CD4-positive, alpha-beta T cell treated with Interleukin-12 subunit alpha and Interleukin-12 subunit beta, for 1 hour (primary cell): ENCODE measurements at places on chromosomes 2 and 18.

GRCh38 chr2:70943205-70943871 is 7.6 kb downstream of the ATP6V1B1 start:
- DNase-seq: no peak

- DNase-seq: peak; percentile 60
These were observed 114.3 kb downstream of the SPP2 start for GRCh38 chr2:234164493-234165413.

- DNase-seq: peak; percentile 14
These were observed 505 bp downstream of the FOXI3 start for GRCh38 chr2:88451811-88452564.

- DNase-seq: no peak
These were observed 113.5 kb upstream of the NDUFV2 start for GRCh38 chr18:8989017-8989416.

DNA sequence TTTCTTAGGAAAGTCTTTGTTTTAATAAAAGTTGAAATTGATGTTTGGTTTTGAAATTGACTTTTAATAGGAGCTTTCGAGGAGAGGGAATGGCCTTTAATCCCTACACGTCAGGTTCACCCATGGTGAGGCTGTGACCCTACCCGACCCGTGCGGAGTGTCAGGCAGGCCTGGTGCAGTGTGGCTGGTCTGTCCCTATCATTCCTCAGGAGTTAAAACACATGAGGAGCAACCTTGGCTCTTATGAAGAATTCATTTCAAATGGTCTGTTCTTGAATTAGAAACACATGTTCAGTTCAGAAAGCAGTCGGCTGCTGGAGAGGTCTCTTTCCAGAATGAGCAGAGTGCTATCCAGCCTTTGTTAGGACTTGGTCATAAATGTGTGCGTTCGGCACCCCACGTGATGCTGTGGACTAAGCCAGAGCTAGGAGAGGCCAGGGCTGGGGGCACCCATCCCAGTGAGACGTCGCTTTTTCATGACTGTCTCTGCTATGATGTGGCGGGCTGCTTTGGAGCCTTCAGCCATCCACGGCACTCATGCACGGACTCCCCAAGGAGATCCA is 54.7 kb downstream of the EMILIN2 start:
- DNase-seq: no peak

- no peak for DNase-seq
These were observed 36.3 kb upstream of the CYP27C1 start for GRCh38 chr2:127256381-127256780.

- DNase-seq: peak; percentile 26
These were observed 41.5 kb upstream of the RPE start for GRCh38 chr2:209960676-209961630.

GRCh38 chr2:112684415-112684775 is 36.4 kb upstream of the NT5DC4 start:
- DNase-seq: no peak

DNA sequence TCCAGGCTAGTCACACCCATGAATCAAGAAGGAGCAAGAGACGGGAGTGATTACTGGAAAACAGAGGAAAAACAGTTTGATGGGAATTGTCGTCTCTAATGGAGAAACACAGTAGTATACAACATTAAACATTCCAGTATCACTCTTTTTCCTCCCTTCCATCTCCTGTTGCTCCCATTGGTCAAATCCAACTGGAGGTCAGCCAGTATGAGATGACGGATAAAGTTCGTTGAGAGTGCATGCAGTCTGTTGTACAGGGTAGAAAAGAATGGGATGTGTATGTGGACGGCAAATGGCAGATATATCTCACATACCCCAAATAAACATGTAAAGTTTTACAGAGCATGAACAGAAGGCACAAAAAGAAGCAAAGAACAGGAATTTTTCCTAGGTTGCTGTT is 221.9 kb upstream of the TNP1 start:
- DNase-seq: no peak

- no peak for DNase-seq
These were observed 44.6 kb downstream of the TOGARAM2 start for GRCh38 chr2:29025711-29026110.

DNA sequence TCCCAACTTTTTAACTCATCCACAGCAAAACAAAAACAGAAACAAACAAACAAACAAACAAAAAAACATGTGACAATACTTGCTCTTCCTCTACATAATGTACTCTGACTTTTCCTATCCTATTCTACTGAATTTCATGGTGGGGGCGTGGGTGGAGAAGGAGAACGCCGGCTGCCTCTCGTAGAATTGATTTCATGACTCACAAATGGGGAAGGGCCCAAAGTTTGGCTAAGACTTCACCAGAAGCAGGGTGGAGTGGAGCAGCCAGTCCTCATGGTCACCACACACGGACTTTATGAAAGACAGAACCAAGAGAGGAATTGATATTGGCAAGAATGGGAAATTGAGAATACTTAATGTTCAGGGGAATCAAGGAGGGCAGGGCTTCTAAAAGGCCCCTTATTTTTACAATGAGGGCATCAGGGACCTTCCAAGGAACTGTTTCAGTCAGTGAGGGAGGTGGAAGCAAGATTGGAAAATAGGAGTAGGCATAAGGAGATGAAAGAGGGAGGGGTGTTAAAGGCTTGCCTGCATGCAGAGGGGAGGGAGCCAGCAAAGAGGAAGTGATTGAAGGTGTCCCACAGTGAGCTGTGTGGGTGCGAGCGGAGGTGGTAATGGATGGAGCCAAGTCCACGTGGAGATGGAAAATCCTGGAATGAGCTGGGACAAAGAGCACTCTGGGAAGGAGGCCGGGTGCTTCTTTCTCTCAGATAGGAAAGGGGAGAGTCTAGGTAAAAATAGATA is 27.9 kb downstream of the MARCHF4 start:
- DNase-seq: no peak

DNA sequence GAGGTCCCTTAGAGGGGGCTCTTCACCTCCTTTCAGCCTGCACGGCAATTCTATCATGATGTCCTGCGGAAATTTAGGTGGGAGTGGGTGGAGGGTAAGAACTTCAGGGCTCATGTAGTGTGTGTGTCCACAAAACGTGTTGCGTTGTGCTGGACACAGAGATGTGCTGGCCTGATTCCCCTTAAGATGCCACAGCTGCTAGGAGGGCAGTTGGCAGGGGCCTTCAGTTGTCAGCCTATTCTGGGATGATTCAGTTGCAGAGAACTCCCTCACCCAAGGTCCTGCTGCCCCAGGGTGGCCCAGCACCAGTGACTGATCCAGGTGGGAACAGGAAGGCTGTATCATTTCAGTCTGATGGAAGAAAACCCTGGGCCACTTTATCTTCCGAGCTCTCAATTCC is 1.0 kb upstream of the HJURP start:
- no peak for DNase-seq

DNA sequence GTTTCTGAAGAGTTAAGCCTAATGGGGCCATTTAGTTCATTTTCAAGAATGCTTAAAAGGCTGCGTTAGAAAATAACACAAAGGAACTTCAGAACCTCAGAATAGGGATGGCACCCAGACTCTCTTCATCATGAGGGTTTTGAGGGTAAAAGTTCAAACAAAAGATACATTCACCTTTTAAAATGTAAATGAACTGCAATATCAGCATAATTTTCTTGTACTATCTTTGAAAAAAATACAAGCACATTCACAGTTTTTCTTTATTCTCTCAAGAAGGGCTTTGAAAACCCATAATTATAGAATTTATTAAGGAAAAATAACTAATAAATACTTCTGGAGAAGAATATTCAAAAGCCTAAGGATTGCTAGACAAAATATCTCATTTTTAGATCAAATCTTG is 791.0 kb downstream of the DCC start:
- no peak for DNase-seq

DNA sequence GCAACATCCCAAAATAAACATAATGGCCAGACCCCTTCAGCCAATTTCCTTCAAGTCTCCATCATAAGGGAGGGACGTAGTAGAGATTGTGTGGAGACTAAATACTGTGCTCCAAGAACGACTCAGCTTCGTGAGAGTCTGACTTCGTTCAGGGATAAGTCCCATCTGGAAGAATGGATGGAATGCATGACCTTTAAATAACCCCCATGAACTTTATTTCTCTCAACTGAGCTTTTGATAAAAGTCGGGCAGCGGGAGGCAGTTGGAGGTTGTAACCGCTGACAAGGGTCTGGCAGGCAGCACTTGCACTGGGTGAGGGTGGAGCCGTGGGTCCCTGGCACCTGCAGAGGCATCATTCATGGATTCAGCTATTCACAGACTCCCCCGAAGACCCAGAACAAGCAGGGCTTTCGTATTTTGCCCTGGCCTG is 115.9 kb downstream of the ZFP36L2 start:
- no peak for DNase-seq

DNA sequence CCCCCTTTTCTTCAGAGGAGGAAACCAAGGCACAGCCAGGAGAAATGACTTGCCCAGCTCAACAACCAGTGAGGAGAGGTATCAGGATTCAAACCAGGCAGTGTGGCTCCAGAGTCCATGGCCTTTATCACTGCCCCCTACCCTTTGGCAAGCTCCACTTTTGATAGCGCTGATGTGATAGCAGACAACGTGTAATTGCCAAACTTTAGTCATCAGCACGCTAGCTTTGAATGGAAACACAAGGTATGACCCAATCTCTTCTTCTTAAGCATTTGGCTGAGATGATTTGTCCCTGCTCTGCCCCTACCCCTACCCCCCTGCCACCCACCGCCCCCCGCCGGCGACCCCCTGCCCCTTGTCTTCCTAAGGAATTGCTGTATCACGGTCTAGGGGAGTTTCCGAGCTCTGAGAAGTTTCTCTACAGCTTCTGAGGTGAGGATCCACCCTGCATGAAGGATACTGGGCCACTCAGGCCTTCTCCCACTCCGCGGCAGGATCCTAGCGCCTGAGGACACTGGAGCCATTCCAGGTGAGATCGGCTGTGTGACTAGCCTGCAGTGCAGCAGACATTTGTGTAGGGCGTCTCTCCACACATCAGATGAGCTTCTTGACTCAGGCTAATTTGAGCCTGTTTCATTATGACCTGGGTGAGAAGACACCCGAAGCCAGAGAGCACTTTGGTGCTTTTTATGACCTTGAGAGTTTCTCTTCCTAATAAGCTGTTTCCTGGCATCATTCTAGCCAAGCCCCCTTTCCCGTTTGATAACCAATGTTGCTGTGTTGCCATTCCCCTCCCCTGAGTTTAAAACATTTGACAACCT is 75.1 kb upstream of the MAP4K4 start:
- peak; percentile 2 for DNase-seq

- no peak for DNase-seq
These were observed 186.6 kb downstream of the C1D start for GRCh38 chr2:67876176-67876575.

- no peak for DNase-seq
These were observed 35.3 kb upstream of the ZNF516 start for GRCh38 chr18:76530391-76530790.

DNA sequence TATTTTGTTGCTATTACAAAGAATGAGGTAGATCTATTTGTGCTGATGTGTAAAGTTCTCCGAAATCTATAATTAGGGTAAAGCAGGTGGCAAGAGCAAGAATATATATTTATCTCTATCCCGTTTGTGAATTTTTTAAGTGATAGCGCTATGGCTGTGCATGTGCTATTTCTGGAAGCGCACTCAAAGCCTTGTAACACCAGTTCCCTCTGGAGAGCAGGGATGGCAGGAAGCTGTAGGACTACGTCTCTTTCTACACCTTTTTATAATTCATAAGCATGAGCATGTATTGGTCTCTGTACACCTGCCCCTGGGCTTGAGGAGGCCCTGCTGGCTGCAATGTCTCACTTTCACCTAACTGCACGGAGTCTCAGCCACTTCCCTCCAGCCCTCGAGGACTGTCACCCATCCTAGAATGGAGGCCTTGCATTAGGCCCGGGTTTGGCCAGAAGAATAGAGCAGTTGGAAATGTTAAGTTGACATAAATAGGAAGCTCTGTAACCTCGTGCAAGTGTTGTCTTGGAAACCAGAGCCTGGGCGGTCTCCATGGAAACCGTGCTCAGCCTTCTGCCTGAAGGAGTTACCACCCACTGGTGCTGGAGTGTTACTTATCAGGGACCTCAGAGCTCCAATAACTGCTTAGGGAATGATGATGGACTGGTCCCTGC is 20.9 kb downstream of the ITM2C start:
- no peak for DNase-seq

DNA sequence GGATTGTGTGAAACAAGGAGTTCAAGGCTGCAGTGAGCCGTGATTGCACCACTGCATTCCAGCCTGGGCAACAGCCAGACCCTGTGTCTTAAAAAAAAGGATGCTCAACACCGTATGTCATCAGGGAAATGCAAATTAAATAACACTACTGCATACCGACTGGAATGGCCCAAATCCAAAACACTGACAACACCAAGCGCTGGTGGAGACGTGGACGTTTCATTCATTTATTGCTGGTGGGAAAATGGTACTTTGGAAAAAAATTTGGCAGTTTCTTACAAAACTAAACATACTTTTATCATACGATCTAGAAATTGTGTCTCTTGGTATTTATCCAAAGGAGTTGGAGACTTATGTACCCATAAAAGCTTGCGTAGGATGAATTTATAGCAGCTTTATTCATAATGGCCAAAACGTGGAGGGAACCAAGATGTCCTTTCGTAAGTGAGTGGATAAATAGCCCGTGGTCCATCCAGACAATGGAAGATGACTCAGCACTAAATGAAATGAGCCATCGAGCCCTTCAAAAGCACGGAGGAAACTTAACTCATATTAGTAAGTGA is 24.2 kb downstream of the NEU4 start:
- DNase-seq: no peak
